Stomach (tissue), 19 donors: ENCODE measurements at places on chromosomes 7 and 10. TPM values are rescaled to one million over a fixed set of nuclear protein-coding genes. Genes with fewer than 3 reads are reported as not detected.

Gene LRRC18
- not detected for total RNA-seq

Gene METTL27
- total RNA-seq, result 4.8 TPM

Gene CNPY1
- total RNA-seq, result not detected

Gene IGFBP1
- not detected for total RNA-seq

Gene BMPER
- 9.5 TPM for total RNA-seq

Gene CPA4
- total RNA-seq, result not detected

Gene ADIRF
- total RNA-seq, result 27.2 TPM

Gene BTBD16
- not detected for total RNA-seq

Gene CLRN3
- total RNA-seq, result 15.4 TPM

Gene DNAJC12
- total RNA-seq, result 0.43 TPM

Gene SLC29A3
- not detected for total RNA-seq

Gene CALD1
- 620 TPM for total RNA-seq

Gene EPO
- total RNA-seq, result not detected

Gene NPVF
- total RNA-seq, result not detected

Gene SLC16A9
- total RNA-seq, result 0.45 TPM

Gene PGAM2
- total RNA-seq, result not detected

Gene PNLIP
- not detected for total RNA-seq

Gene PALD1
- total RNA-seq, result 25.1 TPM

Gene TRPV5
- not detected for total RNA-seq

Gene CAMK2B
- total RNA-seq, result 4.6 TPM

Gene TLL2
- total RNA-seq, result 0.58 TPM

Gene AGBL3
- total RNA-seq, result not detected

Gene PODXL
- total RNA-seq, result 41.4 TPM

Gene ACTL6B
- not detected for total RNA-seq

Gene CDH23
- total RNA-seq, result 8.2 TPM

Gene TAS2R3
- 5.7 TPM for total RNA-seq

Gene EIF4EBP2
- total RNA-seq, result 70.0 TPM

Gene EBLN1
- total RNA-seq, result not detected

Gene PRRT4
- not detected for total RNA-seq

Gene IRF5
- total RNA-seq, result 5.8 TPM

Gene HGF
- total RNA-seq, result 5.8 TPM

Gene CALHM3
- not detected for total RNA-seq

Gene MYOF
- 72.7 TPM for total RNA-seq

Gene LHFPL3
- total RNA-seq, result not detected

Gene SDK1
- total RNA-seq, result 7.4 TPM

Gene CALML3
- not detected for total RNA-seq

Gene GTF2IRD1
- total RNA-seq, result 11.0 TPM

Gene NPC1L1
- total RNA-seq, result 1.1 TPM

Gene LBX1
- total RNA-seq, result not detected

Gene TSPAN33
- total RNA-seq, result 8.5 TPM

Gene NEBL
- 1.2 TPM for total RNA-seq

Gene CALCR
- not detected for total RNA-seq

Gene ELOVL3
- total RNA-seq, result not detected

Gene MBL2
- not detected for total RNA-seq

Gene GNAT3
- not detected for total RNA-seq

Gene ELN
- total RNA-seq, result 122 TPM

Gene FAM221A
- total RNA-seq, result 18.1 TPM

Gene PAPSS2
- total RNA-seq, result 12.8 TPM
